PC-3 (cell line): ENCODE measurements at places on chromosomes 4 and X. TPM values are rescaled to one million over a fixed set of nuclear protein-coding genes. Genes with fewer than 3 reads are reported as not detected.

- no peak for DNase-seq
- no peaks in the 10 kb centered on the region for H3K4me1 ChIP-seq
- H3K36me3 ChIP-seq = no peaks in the 10 kb centered on the region
- no peak within 1 kb of the TSS for H3K4me3 ChIP-seq
- no peaks in the 10 kb centered on the region for H3K27me3 ChIP-seq
- no peak within 1 kb of the TSS for H3K27ac ChIP-seq
Observed at GRCh38 chrX:151974336-151975227, at the start of gene GABRE. TSS of gene GABRE (minus strand) at chrX:151974676. CDS start at chrX:151974625, 51 bp downstream.

- DNase-seq = peak; percentile 42
- H3K36me3 ChIP-seq = no peaks in the 10 kb centered on the region
- H3K4me1 ChIP-seq = 0 out of 2 replicates have a peak, but pooled peaks cover 5% of the 10 kb centered on the region
- no peaks in the 10 kb centered on the region for H3K27me3 ChIP-seq
- H3K27ac ChIP-seq = no peak overlapping the region
Observed at GRCh38 chr4:87461281-87461700, 38.9 kb downstream of the NUDT9 start.

- H3K27me3 ChIP-seq = no peaks in the 10 kb centered on the region
- H3K36me3 ChIP-seq = no peaks in the 10 kb centered on the region
- H3K27ac ChIP-seq = no peak overlapping the region
Observed at GRCh38 chrX:15215366-15215765, 54.5 kb downstream of the ASB9 start.

- no peak overlapping the region for H3K27ac ChIP-seq
- H3K4me1 ChIP-seq = no peaks in the 10 kb centered on the region
- DNase-seq = no peak
- H3K36me3 ChIP-seq = no peaks in the 10 kb centered on the region; the same call in 1 of the 2 replicates
- no peak overlapping the region for H3K4me3 ChIP-seq
Observed at GRCh38 chr4:112279025-112279881, 6.5 kb downstream of the TIFA start.

- H3K36me3 ChIP-seq = no peaks in the 10 kb centered on the region
- peaks cover 8% of the 10 kb centered on the region for H3K4me1 ChIP-seq
- H3K27ac ChIP-seq = no peak overlapping the region
- H3K27me3 ChIP-seq = no peaks in the 10 kb centered on the region
Observed at GRCh38 chr4:151029537-151029936, 14.5 kb upstream of the LRBA start.

GRCh38 chr4:67288964-67289363 lies 256.3 kb downstream of the CENPC start:
- H3K4me1 ChIP-seq = peaks cover 17% of the 10 kb centered on the region
- DNase-seq = peak; percentile 55
- no peak overlapping the region for H3K27ac ChIP-seq
- no peaks in the 10 kb centered on the region for H3K27me3 ChIP-seq
- no peaks in the 10 kb centered on the region for H3K36me3 ChIP-seq

DNA sequence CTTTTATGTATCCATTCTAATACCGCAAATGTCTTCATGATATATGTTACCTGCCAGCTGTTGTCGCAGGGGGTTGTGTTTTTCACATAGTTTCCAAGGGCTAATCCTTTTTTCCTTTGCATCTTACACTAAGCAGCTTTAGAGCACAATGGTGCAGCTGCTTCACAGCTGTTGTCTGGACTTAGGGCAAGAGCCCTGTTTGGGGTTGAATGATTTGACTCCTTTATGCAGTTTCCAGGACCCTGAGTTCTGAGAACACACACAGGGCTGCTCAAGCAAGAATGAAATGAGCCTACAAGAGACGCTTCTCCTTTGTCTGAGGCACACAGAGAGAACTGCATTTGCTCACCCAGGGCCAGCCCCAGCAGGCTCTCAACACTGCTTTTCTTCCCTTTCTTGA lies 20.2 kb downstream of the CCNG2 start:
- H3K4me3 ChIP-seq = no peak overlapping the region
- peaks cover 9% of the 10 kb centered on the region for H3K4me1 ChIP-seq
- no peaks in the 10 kb centered on the region for H3K27me3 ChIP-seq
- H3K27ac ChIP-seq = no peak overlapping the region
- no peak for DNase-seq

SGMS2 gene
- 58.7 and 64.5 TPM in 2 replicates for total RNA-seq

DNA sequence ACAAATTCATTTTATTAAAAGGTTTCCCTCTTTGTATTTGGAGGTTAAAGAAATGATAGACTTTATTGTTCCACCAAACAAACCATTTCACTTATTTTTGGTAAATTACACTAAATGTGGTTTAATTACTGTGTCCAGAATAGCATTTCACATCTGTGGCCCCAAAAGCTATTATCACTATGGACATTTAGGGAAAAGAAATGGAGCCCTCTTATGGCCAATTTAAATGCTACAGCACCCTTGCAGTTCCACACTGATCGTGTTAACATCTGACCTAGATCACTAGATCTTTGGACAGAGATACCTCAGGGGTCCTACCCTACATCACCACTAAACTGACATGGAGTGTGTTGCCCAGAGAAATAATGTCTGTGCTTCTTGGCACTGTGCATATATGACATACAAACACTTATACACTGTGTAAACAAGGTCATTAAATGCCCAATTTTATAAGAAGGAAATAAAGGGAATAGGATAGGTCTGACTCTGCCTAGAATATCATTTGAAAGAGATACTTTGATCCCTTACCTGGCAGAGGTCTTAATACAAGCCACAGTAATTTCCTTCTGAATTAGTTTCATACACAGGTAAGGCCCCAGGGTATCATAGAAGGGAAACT lies 163.9 kb downstream of the KDR start:
- DNase-seq = peak; percentile 66
- H3K27me3 ChIP-seq = peaks cover 17% of the 10 kb centered on the region

DNA sequence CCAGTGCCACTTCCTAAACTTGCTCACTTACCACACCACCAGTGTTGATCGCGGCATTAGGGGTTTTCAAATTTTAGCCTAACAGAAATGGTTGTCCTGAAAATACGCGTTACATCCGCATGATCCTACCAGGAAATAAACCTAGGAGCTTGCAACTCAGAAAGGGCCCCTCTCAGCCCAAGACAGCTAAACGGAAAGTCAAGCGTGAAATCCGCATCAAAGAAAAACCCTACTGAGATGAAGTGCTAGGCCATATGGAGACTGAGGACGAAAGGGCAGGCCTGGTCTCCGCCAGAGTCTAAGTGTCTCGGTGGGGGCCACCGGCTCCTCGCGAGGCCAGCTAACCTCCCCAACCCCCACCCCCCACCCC lies 626 bp downstream of the YTHDC1 start:
- peak; percentile 24 for DNase-seq
- H3K27ac ChIP-seq = peak overlapping the region; percentile 78
- no peaks in the 10 kb centered on the region for H3K27me3 ChIP-seq
- peaks cover 38% of the 10 kb centered on the region for H3K4me1 ChIP-seq
- H3K4me3 ChIP-seq = peak overlapping the region; percentile 93
- no peaks in the 10 kb centered on the region for H3K36me3 ChIP-seq

- no peak overlapping the region for H3K4me3 ChIP-seq
- H3K27ac ChIP-seq = no peak overlapping the region
- no peaks in the 10 kb centered on the region for H3K4me1 ChIP-seq
Observed at GRCh38 chr4:100169491-100170485, 20.5 kb downstream of the DDIT4L start.

TEC gene
- 3.9 and 10.4 TPM in 2 replicates for total RNA-seq

CLDN34 gene
- total RNA-seq = 0.66 TPM in 1 of 2 replicates, not detected in the other

UCHL1 gene
- 0.63 and 1.8 TPM in 2 replicates for total RNA-seq

ERVMER34-1 gene
- total RNA-seq = 1.1 and 1.7 TPM in 2 replicates

SLC6A8 gene
- total RNA-seq = 45.3 and 52.5 TPM in 2 replicates

- no peaks in the 10 kb centered on the region for H3K27me3 ChIP-seq
- no peak overlapping the region for H3K27ac ChIP-seq
- DNase-seq = no peak
- no peaks in the 10 kb centered on the region for H3K4me1 ChIP-seq
- no peaks in the 10 kb centered on the region for H3K36me3 ChIP-seq
Observed at GRCh38 chrX:33277046-33277445, 65.7 kb upstream of the DMD start.

NDNF gene
- 0.04 TPM in 1 of 2 replicates, not detected in the other for total RNA-seq

DNA sequence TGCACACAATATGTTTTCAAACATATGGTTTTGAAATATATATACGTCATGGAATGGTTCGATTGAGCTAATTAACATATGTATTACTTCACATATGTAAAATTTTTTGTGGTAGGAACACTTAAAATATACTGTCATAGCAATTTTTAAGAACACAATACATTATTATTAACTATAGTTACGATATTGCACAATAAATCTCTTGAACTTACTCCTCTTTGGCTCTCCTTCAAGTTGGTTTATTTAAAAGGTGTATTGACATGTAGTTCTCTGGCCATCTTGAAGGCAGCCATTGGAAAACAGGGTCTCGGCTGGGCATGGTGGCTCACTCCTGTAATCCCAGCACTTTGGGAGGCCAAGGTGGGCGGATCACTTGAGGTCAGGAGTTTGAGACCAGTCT lies 53.8 kb downstream of the CASP3 start:
- no peaks in the 10 kb centered on the region for H3K27me3 ChIP-seq
- DNase-seq = no peak
- H3K4me1 ChIP-seq = no peaks in the 10 kb centered on the region
- H3K36me3 ChIP-seq = no peaks in the 10 kb centered on the region

GRCh38 chr4:148405161-148405893 lies 36.9 kb downstream of the NR3C2 start:
- no peaks in the 10 kb centered on the region for H3K27me3 ChIP-seq
- H3K4me1 ChIP-seq = no peaks in the 10 kb centered on the region
- H3K4me3 ChIP-seq = no peak overlapping the region
- no peak overlapping the region for H3K27ac ChIP-seq
- no peak for DNase-seq

- peak; percentile 20 for DNase-seq
- H3K36me3 ChIP-seq = no peaks in the 10 kb centered on the region
- no peaks in the 10 kb centered on the region for H3K27me3 ChIP-seq
- no peak within 1 kb of the TSS for H3K27ac ChIP-seq
- H3K4me1 ChIP-seq = no peaks in the 10 kb centered on the region
- H3K4me3 ChIP-seq = no peak within 1 kb of the TSS
Observed at GRCh38 chr4:8580321-8581093, at the start of gene GPR78. TSS of gene GPR78 (plus strand) at chr4:8580392. CDS start at chr4:8580983, 591 bp downstream.

CLNK gene
- not detected in 2 replicates for total RNA-seq
